Posterior vena cava (tissue), 2 donors: ENCODE measurements at places on chromosomes 7 and 10. TPM values are rescaled to one million over a fixed set of nuclear protein-coding genes. Genes with fewer than 3 reads are reported as not detected.

Gene PLA2G12B
- total RNA-seq = not detected

Gene HOXA3
- total RNA-seq = 9.3 TPM

Gene MTERF1
- total RNA-seq = 9.2 TPM

Gene LSM8
- 20.8 TPM for total RNA-seq

Gene HPS1
- total RNA-seq = 60.8 TPM

Gene CAMK1D
- 12.2 TPM for total RNA-seq

Gene ANKRD2
- 0.67 TPM for total RNA-seq

Gene HABP2
- total RNA-seq = not detected
